ENCODE measurements at places on chromosomes 12 and 14. TPM values are rescaled to one million over a fixed set of nuclear protein-coding genes. Genes with fewer than 3 reads are reported as not detected.
A peak's percentile ranks its signal among the peaks of the same experiment; 100 is the strongest.

GRCh38 chr14:105140581-105140980 lies 28.0 kb downstream of the JAG2 start:
- peaks cover 5% of the 10 kb centered on the region for H3K36me3 ChIP-seq
- H3K4me1 ChIP-seq = no peaks in the 10 kb centered on the region
- H3K4me3 ChIP-seq = no peak overlapping the region
- no peak for DNase-seq
- no peaks in the 10 kb centered on the region for H3K27me3 ChIP-seq

The CRIP2 gene
- 17.0 TPM for total RNA-seq

The ALDH1L2 gene
- 1.5 TPM for total RNA-seq

The PTCSC3 gene
- total RNA-seq = not detected

The ZFYVE1 gene
- 30.9 TPM for total RNA-seq

The TMEM119 gene
- total RNA-seq = 0.24 TPM

The ZNF891 gene
- total RNA-seq = 6.8 TPM

The OTOGL gene
- total RNA-seq = 0.31 TPM

The RPGRIP1 gene
- total RNA-seq = 0.19 TPM

The KCNH3 gene
- 29.2 TPM for total RNA-seq

GRCh38 chr12:23887055-23887835 lies 62.2 kb downstream of the SOX5 start:
- H3K4me3 ChIP-seq = no peak overlapping the region
- no peak for DNase-seq
- no peaks in the 10 kb centered on the region for H3K27me3 ChIP-seq

The KIF26A gene
- total RNA-seq = 7.0 TPM

DNA sequence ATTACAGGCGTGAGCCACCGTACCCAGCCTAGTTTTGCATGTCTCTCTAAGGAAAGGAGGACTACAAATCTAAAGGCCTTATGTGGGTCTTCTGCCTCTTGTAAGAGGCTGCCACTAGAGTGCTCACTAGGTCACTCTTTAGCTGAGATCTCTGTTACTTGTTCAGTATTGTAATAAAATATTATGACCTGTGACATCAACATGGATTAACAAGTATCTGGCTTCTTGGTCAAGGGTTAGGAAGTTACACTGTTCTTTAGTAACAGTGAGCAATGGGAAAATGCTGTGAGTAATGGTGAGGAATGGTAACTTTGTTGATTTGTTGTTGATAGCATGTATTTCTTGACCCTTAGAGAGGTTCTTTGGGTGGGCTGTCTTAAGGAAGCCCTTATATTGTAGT lies 50.5 kb downstream of the ERC1 start:
- peaks cover 29% of the 10 kb centered on the region for H3K36me3 ChIP-seq
- peaks cover 3% of the 10 kb centered on the region for H3K4me1 ChIP-seq
- no peaks in the 10 kb centered on the region for H3K27me3 ChIP-seq
- DNase-seq = no peak
- no peak overlapping the region for H3K4me3 ChIP-seq
- H3K27ac ChIP-seq = no peak overlapping the region

The TRHDE gene
- total RNA-seq = 2.7 TPM

The ACAD10 gene
- total RNA-seq = 59.4 TPM

DNA sequence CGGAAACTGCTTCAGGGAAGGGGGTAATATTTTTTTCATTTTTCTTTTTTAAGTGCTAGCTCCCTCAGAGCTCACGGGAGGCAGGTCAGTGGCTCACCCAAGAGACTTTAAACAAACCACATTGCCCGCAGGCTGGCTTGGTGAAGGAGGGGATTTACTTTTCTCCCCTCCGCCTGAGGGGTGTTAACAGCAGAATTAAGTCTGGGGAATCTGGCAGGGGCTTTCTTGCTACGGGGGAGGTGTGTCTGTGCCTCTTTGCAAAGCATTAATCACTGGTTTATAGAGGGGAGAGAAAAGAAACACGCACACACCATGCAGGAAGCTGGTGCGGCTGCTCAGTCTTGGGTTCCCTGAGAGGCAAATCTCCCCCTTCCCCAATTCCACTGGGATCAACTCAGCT lies 26.2 kb upstream of the TBX3 start:
- H3K4me3 ChIP-seq = no peak overlapping the region
- peaks cover 26% of the 10 kb centered on the region for H3K27me3 ChIP-seq
- DNase-seq = no peak
- H3K4me1 ChIP-seq = peaks cover 20% of the 10 kb centered on the region
- no peak overlapping the region for H3K27ac ChIP-seq

GRCh38 chr12:107271523-107271922 lies 178.2 kb upstream of the CRY1 start:
- H3K36me3 ChIP-seq = no peaks in the 10 kb centered on the region
- H3K27me3 ChIP-seq = peaks cover 13% of the 10 kb centered on the region
- H3K4me3 ChIP-seq = no peak overlapping the region
- H3K4me1 ChIP-seq = peaks cover 6% of the 10 kb centered on the region
- DNase-seq = no peak
- H3K27ac ChIP-seq = no peak overlapping the region

DNA sequence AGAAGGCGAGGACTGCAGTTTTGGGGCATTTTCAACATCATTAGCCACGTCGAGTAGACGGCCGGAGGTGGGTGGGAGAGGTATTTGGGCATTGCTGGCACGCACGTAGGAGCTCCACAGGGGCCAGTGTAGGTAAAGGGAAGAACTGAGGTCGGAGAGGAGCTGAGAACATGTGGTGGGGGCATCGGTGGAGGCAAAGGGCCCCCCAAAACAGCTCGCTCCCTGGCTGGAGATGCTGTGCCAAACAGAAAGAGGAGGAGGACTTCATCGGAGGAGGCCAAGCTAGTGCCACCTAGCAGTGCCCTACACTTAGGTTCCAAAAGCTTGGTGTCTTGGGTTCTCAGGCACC lies 52.0 kb upstream of the PPP2R5C start:
- H3K27ac ChIP-seq = no peak overlapping the region
- DNase-seq = no peak
- no peak overlapping the region for H3K4me3 ChIP-seq
- H3K27me3 ChIP-seq = peaks cover 13% of the 10 kb centered on the region
- H3K4me1 ChIP-seq = no peaks in the 10 kb centered on the region
- no peaks in the 10 kb centered on the region for H3K36me3 ChIP-seq

The RNF212B gene
- total RNA-seq = not detected

GRCh38 chr14:65564370-65564769 lies 151.8 kb downstream of the FUT8 start:
- no peaks in the 10 kb centered on the region for H3K27me3 ChIP-seq
- no peak for DNase-seq
- peaks cover 3% of the 10 kb centered on the region for H3K36me3 ChIP-seq
- H3K4me1 ChIP-seq = peaks cover 3% of the 10 kb centered on the region
- no peak overlapping the region for H3K4me3 ChIP-seq

GRCh38 chr14:56008150-56008549 lies 110.1 kb upstream of the PELI2 start:
- no peaks in the 10 kb centered on the region for H3K27me3 ChIP-seq
- no peaks in the 10 kb centered on the region for H3K36me3 ChIP-seq
- peaks cover 23% of the 10 kb centered on the region for H3K4me1 ChIP-seq
- no peak overlapping the region for H3K27ac ChIP-seq
- DNase-seq = no peak
- H3K4me3 ChIP-seq = no peak overlapping the region

DNA sequence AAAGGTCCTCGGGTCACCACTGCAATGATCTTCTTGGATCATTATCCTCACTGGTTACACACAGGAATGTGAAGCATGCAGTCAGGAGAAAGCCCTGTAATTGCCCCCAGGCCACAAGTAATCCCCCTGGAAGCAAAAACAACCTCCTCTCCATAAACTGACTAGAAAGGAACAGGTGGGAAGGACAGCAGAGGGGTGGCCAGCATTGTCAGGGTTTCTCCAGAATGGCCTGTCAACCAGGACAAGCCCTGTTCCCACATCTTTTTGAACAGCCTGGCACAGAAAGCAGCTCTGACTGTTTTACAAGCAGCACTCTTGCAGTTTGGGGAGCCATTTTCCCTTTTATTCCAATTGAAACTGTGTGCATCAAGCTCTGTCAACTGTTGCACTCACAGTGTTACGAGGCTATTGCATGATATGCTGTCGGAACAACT lies 36.1 kb downstream of the TMCC3 start:
- no peaks in the 10 kb centered on the region for H3K36me3 ChIP-seq
- H3K4me3 ChIP-seq = no peak overlapping the region
- peak overlapping the region; percentile 67 for H3K27ac ChIP-seq
- H3K4me1 ChIP-seq = peaks cover 15% of the 10 kb centered on the region
- no peaks in the 10 kb centered on the region for H3K27me3 ChIP-seq
- no peak for DNase-seq

The ZNF385A gene
- 16.6 TPM for total RNA-seq

DNA sequence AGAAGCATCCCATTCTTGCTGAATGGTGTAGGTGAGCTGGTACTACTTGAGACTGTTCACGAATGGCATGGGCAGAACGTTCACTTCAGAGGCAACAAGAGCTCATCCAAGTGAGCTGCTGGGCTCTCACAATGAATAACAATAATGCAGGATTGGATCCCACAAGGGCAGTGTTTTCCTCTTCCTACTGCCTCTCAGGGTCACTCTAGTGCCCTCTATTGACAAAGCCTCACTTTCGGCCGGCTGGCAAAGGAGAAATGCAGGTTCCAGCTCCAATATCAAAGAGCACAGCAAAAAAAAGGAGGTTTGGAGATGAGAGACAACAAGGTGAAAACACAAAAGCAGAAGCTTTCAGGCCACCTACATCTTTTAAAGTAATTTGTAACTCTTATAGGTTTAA lies 74.6 kb upstream of the MYF6 start:
- H3K4me1 ChIP-seq = peaks cover 8% of the 10 kb centered on the region
- H3K27me3 ChIP-seq = no peaks in the 10 kb centered on the region
- H3K4me3 ChIP-seq = no peak overlapping the region
- no peak overlapping the region for H3K27ac ChIP-seq

The APOF gene
- not detected for total RNA-seq

GRCh38 chr12:92582475-92582874 lies 120.3 kb upstream of the PLEKHG7 start:
- H3K27me3 ChIP-seq = no peaks in the 10 kb centered on the region
- no peaks in the 10 kb centered on the region for H3K36me3 ChIP-seq
- no peak for DNase-seq

DNA sequence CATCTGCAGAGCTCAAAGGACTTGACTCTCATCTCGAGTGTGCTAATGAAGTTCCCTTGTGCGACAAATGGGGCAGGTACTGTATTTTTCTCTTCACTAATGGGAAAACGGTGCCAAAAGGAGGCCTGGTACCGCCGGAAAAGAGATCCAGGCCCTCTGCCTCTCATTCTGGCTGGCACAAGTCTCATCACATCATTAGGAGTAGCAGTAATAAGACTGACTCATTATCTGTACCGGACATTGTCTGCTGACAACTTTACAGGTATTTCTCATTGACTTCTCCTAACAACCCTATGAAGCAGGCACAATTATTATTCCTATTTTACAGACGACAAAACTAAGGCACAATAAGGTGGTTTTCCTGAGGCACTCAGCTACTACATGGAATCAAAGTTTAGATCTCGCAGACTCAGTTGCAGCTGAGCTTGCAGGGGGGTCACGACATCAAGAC lies 668 bp downstream of the APPL2 start:
- H3K4me3 ChIP-seq = peak overlapping the region; percentile 95
- no peak for DNase-seq
- H3K27me3 ChIP-seq = no peaks in the 10 kb centered on the region
- H3K36me3 ChIP-seq = peaks cover 9% of the 10 kb centered on the region

DNA sequence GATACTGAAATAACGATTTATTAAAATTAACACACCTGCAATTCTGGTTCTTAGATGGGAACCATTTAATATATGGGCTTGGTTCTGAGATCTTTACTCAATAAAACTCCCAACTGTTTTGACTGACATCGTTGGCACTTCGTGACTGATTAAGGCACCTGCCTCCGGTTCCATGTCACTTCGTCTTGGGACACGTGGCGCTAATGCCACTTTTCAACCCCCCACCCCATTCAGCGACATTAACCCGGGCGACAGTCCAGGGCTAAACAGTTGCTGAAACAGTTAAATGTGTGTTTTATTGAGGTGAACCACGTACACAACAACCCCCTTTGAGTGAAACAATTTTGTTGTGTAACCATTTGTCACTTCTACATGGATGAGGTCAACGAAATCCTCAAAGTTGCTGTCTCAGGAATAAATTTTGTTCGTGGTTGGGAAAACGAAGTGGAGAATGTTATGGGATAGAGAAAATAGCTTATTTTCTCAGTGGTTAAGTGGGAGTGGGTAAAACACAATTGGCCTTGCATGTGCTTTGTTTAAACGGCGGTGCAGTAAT lies 9.9 kb upstream of the SLC38A2 start:
- peak overlapping the region; percentile 99 for H3K27ac ChIP-seq
- H3K27me3 ChIP-seq = no peaks in the 10 kb centered on the region
- H3K4me1 ChIP-seq = peaks cover 21% of the 10 kb centered on the region
- peak overlapping the region; percentile 79 for H3K4me3 ChIP-seq
- H3K36me3 ChIP-seq = no peaks in the 10 kb centered on the region
- no peak for DNase-seq

DNA sequence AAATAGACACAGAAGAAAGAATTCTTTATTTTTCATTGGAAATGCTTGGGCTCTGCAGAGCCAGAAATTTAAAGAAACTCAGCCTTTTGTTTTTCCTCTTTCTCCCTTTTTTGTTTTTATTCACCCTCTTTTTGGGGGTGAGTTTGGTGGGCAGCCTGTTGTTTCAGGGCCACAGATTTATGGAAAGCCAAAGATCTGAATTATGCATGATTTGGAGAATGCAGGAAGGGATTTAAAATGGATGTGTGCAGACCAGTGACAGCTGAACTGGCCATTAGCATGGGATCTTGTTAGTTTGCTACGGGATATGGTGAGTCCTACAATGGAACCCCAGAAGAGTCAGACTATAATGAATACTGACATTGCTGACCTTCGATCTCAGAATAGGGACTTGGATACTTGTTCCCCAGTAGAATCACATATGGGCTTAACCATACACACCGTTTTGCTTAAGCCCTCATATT lies 7.7 kb upstream of the ATXN2 start:
- no peak overlapping the region for H3K27ac ChIP-seq
- no peaks in the 10 kb centered on the region for H3K4me1 ChIP-seq
- no peaks in the 10 kb centered on the region for H3K36me3 ChIP-seq
- H3K27me3 ChIP-seq = no peaks in the 10 kb centered on the region

The KRT71 gene
- total RNA-seq = not detected

DNA sequence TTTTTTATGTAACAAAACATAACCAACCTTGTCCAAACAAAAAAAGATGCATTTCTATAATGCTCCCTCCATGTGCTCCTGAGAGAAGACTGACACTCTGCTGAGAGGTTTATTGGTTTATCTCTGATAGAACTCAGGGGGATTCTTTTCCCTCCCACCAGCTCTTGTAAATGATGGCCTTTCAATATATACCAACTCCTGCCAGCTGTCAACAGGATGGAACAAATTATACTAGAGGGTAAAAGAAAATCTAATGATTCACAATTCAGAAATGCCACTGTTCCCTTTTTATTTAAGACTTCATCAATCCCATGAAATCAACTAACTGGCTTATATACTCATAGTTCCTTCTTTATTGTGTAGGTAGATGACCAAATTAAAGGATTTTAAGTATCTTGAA lies 25.4 kb downstream of the PSMC1 start:
- H3K36me3 ChIP-seq = peaks cover 17% of the 10 kb centered on the region
- no peak overlapping the region for H3K27ac ChIP-seq
- no peaks in the 10 kb centered on the region for H3K27me3 ChIP-seq
- H3K4me3 ChIP-seq = no peak overlapping the region

GRCh38 chr14:58426670-58427280 lies 556 bp downstream of the TIMM9 start:
- peak overlapping the region; percentile 92 for H3K4me3 ChIP-seq
- H3K36me3 ChIP-seq = no peaks in the 10 kb centered on the region
- no peaks in the 10 kb centered on the region for H3K27me3 ChIP-seq
- peak; percentile 31 for DNase-seq
- peak overlapping the region; percentile 98 for H3K27ac ChIP-seq
- peaks cover 15% of the 10 kb centered on the region for H3K4me1 ChIP-seq

Data from progenitor cell of endocrine pancreas (in vitro differentiated cells).